Dermis lymphatic vessel endothelial cell (primary cell): ENCODE measurements at places on chromosomes 16 and 17. TPM values are rescaled to one million over a fixed set of nuclear protein-coding genes. Genes with fewer than 3 reads are reported as not detected.

The CYGB gene
- 0.95 and 3.3 TPM in 2 replicates for total RNA-seq

The NPIPB9 gene
- total RNA-seq = 0.87 and 1.7 TPM in 2 replicates

The SLC47A2 gene
- total RNA-seq = not detected in 2 replicates

The CSNK1D gene
- 42.6 and 51.9 TPM in 2 replicates for total RNA-seq

The FBXW10 gene
- under 0.01 TPM in 2 replicates for total RNA-seq

The KRTAP16-1 gene
- total RNA-seq = not detected in 2 replicates

The TMC7 gene
- 3.4 and 3.7 TPM in 2 replicates for total RNA-seq

The SLC7A5 gene
- total RNA-seq = 2.0 and 4.2 TPM in 2 replicates

The CSHL1 gene
- not detected in 2 replicates for total RNA-seq

The NPTX1 gene
- total RNA-seq = 0.11 and 0.17 TPM in 2 replicates

The CCL3 gene
- total RNA-seq = not detected in 2 replicates

The CLEC10A gene
- 3.1 TPM in 2 replicates for total RNA-seq

The USB1 gene
- total RNA-seq = 24.6 and 25.1 TPM in 2 replicates

The AURKB gene
- total RNA-seq = 5.9 and 6.2 TPM in 2 replicates

The TNFRSF17 gene
- total RNA-seq = not detected in 2 replicates

The MYH13 gene
- total RNA-seq = not detected in 2 replicates

The GDPD3 gene
- total RNA-seq = 0.86 and 1.2 TPM in 2 replicates

The CDH3 gene
- 0.11 TPM in 1 of 2 replicates, not detected in the other for total RNA-seq

The MMP2 gene
- total RNA-seq = 18.9 and 27.2 TPM in 2 replicates

The TAC4 gene
- total RNA-seq = not detected in 2 replicates

The RAB26 gene
- total RNA-seq = 0.26 and 0.65 TPM in 2 replicates

The MAP2K6 gene
- total RNA-seq = 4.8 and 8.9 TPM in 2 replicates

The OSGIN1 gene
- 0.69 and 1.2 TPM in 2 replicates for total RNA-seq

The NAGPA gene
- total RNA-seq = 13.1 and 14.1 TPM in 2 replicates

The PPP1R1B gene
- not detected in 2 replicates for total RNA-seq

The FGF11 gene
- 0.17 and 0.22 TPM in 2 replicates for total RNA-seq

The FAM83G gene
- 5.7 and 6.4 TPM in 2 replicates for total RNA-seq

The CDRT4 gene
- total RNA-seq = 1.2 and 1.5 TPM in 2 replicates

The TRPV3 gene
- total RNA-seq = under 0.01 TPM in 1 of 2 replicates, not detected in the other
